ENCODE measurements at places on chromosomes 1 and 21. TPM values are rescaled to one million over a fixed set of nuclear protein-coding genes. Genes with fewer than 3 reads are reported as not detected.

DNA sequence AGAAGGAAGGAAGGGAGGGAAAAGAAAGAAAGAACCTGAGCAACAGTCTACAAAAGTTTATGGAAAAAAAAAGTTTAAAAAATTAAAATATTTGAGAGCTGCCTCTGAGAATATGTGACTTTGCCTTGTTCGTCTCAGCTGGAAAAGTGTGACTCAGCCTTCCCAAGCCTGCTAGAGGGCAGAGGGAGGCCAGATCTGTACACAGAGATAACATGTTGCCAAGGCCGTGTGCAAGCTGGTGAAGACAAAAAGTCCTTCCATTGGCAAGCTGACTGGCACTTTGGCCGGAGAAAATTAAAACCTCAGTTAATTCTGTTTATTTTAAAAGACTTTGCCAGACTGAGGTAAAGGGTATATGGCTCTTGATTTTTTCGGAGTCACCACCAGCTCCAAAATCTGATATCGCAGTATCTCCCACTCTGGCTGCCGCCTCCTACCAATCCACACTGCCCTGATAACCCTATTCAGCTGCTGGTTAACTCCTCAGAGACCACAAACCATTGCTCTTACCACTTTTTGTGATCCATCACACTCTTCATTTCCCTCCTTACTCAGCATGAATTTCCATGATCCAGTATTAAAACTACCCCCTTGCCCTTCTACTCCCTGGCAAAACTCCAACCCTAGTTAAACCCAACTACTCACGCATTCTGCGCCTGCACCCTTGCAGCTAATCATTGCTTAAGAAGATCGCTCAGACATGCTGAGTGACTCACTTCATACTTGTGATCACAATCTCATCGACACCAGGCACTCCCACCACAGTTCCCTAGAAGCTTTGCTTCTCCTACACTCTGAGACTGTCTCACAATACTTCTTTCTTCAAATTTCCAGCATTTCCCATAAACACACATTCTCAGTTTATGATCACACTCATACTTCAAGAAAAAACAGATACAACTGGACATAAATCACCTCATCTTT lies 5.7 kb upstream of the PPP1R15B start:
- H3K27ac ChIP-seq: no peak overlapping the region
- no peak for DNase-seq
- H3K27me3 ChIP-seq: no peaks in the 10 kb centered on the region
- H3K36me3 ChIP-seq: peaks cover 10% of the 10 kb centered on the region

GRCh38 chr1:74952786-74953185 lies 181.4 kb upstream of the LHX8 start:
- DNase-seq: no peak
- H3K36me3 ChIP-seq: no peaks in the 10 kb centered on the region
- no peaks in the 10 kb centered on the region for H3K27me3 ChIP-seq
- H3K4me3 ChIP-seq: no peak overlapping the region
- no peaks in the 10 kb centered on the region for H3K4me1 ChIP-seq

- H3K27ac ChIP-seq: no peak overlapping the region
- no peaks in the 10 kb centered on the region for H3K36me3 ChIP-seq
- H3K27me3 ChIP-seq: no peaks in the 10 kb centered on the region
- H3K4me3 ChIP-seq: no peak overlapping the region
- H3K4me1 ChIP-seq: no peaks in the 10 kb centered on the region
- DNase-seq: no peak
Measured at GRCh38 chr1:205030241-205030640, 12.8 kb upstream of the CNTN2 start.

DNA sequence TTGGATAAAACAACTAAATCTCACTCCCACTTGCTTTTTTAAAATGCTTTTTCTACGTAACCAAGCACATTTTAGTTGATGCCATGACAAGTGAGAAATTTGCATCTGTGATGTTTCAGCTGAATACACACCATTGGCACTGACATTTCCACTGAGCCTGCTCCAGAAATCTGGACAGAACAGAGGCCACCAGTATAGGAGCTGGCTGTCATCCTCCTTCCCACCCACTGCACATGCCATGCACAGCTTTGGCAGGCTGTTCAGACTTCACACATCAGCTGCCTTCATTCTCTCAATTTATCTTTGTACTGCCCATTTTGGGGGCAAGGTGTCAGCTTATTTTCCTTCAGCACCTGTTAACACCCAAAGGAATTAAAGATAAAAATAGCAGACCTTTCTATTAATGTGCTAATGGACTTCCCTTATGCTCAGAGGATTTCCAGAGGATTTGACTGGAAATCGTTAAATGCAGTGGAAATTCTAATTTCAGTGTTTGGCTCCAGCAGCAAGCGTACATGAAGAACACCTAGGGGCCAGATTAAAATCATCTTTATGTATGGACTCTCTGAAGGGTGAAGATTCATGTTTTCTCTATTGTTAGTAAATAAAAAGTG lies 12.9 kb upstream of the PODN start:
- no peak overlapping the region for H3K27ac ChIP-seq
- H3K36me3 ChIP-seq: peaks cover 37% of the 10 kb centered on the region
- DNase-seq: no peak
- H3K4me1 ChIP-seq: peaks cover 14% of the 10 kb centered on the region

- no peak overlapping the region for H3K4me3 ChIP-seq
- no peaks in the 10 kb centered on the region for H3K36me3 ChIP-seq
- DNase-seq: no peak
- H3K27ac ChIP-seq: no peak overlapping the region
Measured at GRCh38 chr1:192826791-192827546, 18.1 kb downstream of the RGS2 start.

DNA sequence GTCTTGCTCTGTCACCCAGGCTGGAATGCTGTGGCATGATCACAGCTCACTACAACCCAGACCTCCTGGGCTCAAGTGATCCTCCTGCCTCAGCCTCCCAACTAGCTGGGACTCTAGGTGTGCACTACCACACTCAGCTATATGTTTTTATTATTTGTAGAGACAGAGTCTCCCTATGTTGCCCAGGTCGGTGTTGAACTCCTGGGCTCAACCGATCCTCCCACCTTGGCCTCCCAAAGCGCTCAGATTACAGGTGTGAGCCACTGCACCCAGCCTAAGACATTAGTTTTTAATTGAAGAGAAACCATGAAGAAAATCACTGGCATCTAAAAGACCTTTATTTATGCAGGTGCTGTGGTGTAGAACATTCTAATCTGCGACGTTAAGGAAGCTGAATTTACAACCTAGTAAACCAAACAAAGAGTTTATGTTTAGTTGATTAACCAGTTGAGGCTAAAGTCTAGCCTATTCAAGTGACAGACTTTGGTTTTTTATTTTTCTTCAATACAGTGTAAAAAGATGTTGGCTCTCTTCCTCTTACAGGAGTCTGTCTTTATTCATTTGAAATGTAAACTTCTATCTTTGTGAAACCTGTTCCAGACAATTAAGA lies 52.5 kb upstream of the NBL1 start:
- DNase-seq: no peak
- H3K27ac ChIP-seq: no peak overlapping the region
- peaks cover 8% of the 10 kb centered on the region for H3K4me1 ChIP-seq
- no peaks in the 10 kb centered on the region for H3K36me3 ChIP-seq
- H3K4me3 ChIP-seq: no peak overlapping the region

The C4BPB gene
- 2.1 TPM for total RNA-seq

The PRR9 gene
- total RNA-seq: not detected

The ETV3L gene
- not detected for total RNA-seq

The SLAMF9 gene
- not detected for total RNA-seq
